ENCODE measurements at places on chromosomes 1 and 21. TPM values are rescaled to one million over a fixed set of nuclear protein-coding genes. Genes with fewer than 3 reads are reported as not detected.
A peak's percentile ranks its signal among the peaks of the same experiment; 100 is the strongest.

DNA sequence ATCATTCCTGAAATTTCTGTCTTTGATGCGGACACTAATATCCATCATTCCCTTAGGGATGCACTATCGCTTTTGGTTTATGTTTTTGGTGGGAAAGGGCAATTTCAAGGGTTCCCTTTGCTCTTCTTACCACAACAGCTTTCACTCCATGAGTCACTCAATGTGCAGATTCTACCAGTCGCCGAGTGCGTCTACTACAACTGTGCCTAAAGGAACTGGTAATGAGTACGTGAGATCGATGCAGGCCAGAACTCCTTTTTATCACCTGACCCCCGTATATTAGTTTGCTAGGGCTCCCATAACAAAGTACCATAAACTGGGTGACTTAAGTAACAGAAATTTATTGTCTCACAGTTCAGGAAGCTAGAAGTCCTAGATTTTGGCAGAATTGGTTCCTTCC, 27.5 kb upstream of the TMEM54 start:
- H3K27me3 ChIP-seq, result peaks cover 14% of the 10 kb centered on the region
- H3K4me1 ChIP-seq, result peaks cover 17% of the 10 kb centered on the region
- no peak overlapping the region for H3K27ac ChIP-seq
- H3K36me3 ChIP-seq, result no peaks in the 10 kb centered on the region
- no peak for DNase-seq
- H3K4me3 ChIP-seq, result no peak overlapping the region

DNA sequence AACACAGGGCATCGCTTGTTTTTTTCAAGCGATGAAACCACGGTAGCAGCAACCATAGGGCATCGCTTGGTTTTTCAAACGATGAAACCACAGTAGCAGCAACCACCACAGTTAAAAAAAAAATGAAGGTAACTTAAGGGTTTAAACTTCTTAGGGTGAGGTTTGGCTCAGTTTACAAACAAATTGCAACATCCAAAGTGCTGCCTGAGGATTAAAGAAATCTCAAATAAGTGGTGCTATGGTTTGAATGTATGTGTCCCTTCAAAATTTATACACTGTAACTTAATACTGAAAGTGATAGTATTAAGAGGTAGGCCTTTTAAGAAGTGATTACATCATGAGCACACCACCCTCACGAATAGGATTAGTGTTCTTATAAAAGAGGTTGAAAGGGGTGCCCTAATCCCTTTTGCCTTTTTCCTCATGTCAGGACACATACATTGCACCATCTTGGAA, 6.4 kb upstream of the GBP5 start:
- H3K27me3 ChIP-seq, result no peaks in the 10 kb centered on the region
- no peak overlapping the region for H3K4me3 ChIP-seq
- peaks cover 89% of the 10 kb centered on the region for H3K4me1 ChIP-seq
- H3K27ac ChIP-seq, result peak overlapping the region; percentile 75

- no peak overlapping the region for H3K4me3 ChIP-seq
- H3K36me3 ChIP-seq, result no peaks in the 10 kb centered on the region
- no peak for DNase-seq
- no peaks in the 10 kb centered on the region for H3K27me3 ChIP-seq
Measured at GRCh38 chr1:234906654-234907053, 222.0 kb downstream of the TOMM20 start.

GRCh38 chr1:192521734-192522133, 53.8 kb upstream of the RGS1 start:
- no peak overlapping the region for H3K27ac ChIP-seq
- H3K4me1 ChIP-seq, result peaks cover 11% of the 10 kb centered on the region
- no peaks in the 10 kb centered on the region for H3K27me3 ChIP-seq
- no peaks in the 10 kb centered on the region for H3K36me3 ChIP-seq
- no peak for DNase-seq

DNA sequence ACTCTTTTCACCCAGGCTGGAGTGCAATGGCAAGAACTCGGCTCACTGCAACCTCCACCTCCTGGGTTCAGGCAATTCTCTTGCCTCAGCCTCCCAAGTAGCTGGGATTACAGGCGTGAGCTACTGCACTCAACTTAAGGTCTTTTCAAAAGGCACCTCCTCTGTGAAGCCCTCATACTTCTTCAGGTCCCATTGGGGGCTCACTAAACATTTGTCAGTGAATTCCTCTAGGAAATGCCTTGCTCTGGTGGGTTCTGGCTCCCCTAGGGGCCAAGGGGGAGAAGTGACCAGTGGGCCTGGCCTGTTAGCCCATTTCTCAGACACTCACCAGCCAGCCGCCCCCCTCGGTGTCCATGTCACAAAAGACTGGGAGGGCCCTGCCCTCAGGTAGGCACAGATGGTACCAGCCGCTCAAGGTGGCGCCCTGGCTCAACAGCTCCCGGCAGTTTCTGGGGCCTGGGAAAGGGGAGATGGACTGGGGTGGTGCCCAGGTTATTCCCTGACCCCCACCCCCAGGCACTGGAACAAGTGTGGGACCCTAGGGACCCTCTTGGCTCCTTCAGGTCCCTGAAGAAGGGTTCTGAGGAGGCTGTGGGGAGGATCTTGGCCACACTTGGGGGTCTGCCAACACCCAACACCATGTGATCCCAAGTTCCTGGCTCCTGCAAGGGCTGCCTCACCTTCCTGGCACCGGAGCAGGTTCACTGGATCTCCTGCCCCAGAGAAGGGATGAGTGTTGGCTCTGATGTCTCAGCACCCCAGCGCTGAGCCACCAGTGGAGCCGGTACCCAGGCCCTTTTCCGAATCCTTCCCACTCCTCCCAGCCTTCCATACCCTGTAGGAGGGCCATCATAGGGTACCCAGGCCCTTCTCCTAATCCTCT, 1.6 kb downstream of the FCN3 start:
- H3K4me1 ChIP-seq, result no peaks in the 10 kb centered on the region
- no peak overlapping the region for H3K4me3 ChIP-seq
- H3K27ac ChIP-seq, result no peak overlapping the region
- H3K27me3 ChIP-seq, result no peaks in the 10 kb centered on the region
- no peak for DNase-seq

DNA sequence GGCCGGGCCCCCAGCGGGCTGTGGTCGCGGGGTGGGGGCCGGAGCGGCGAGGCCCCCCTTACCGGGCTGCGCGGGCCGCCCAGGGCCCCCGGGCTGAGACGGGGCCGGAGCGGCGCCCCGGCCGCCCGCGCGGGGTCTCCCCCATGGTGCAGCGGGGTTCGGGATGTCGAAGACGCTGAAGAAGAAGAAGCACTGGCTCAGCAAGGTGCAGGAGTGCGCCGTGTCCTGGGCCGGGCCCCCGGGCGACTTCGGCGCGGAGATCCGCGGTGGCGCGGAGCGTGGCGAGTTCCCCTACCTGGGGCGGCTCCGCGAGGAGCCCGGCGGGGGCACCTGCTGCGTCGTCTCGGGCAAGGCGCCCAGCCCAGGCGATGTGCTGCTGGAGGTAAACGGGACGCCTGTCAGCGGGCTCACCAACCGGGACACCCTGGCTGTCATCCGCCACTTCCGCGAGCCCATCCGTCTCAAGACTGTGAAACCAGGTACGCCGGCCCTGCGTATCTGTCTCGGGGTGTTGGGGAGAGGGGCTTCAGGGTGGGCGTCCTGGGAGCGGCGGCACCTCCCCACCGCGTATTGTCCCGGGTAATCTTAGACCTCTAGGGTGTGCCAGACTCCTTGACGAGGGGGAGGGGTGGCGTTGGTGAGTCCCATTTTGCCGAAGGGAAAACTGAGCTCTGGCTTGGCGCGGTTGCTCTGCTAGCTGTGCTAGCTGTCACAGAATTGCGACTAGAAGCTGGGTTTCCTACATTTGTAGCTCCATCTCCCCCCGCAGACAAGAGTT, 745 bp downstream of the MAGI3 start:
- peak overlapping the region; percentile 25 for H3K4me3 ChIP-seq
- H3K4me1 ChIP-seq, result peaks cover 30% of the 10 kb centered on the region
- peak; percentile 55 for DNase-seq
- no peaks in the 10 kb centered on the region for H3K36me3 ChIP-seq

- H3K27ac ChIP-seq, result no peak overlapping the region
- no peak for DNase-seq
- no peaks in the 10 kb centered on the region for H3K36me3 ChIP-seq
- no peak overlapping the region for H3K4me3 ChIP-seq
Measured at GRCh38 chr1:86993269-86993985, 79.0 kb downstream of the HS2ST1 start.

- H3K4me1 ChIP-seq, result no peaks in the 10 kb centered on the region
- H3K27me3 ChIP-seq, result no peaks in the 10 kb centered on the region
- no peaks in the 10 kb centered on the region for H3K36me3 ChIP-seq
- no peak overlapping the region for H3K27ac ChIP-seq
- H3K4me3 ChIP-seq, result no peak overlapping the region
- DNase-seq, result no peak
Measured at GRCh38 chr1:247119600-247120407, 15.6 kb upstream of the ZNF669 start.

- no peaks in the 10 kb centered on the region for H3K27me3 ChIP-seq
- no peak for DNase-seq
Measured at GRCh38 chr1:212702672-212703071, 3.0 kb upstream of the BATF3 start.

DNA sequence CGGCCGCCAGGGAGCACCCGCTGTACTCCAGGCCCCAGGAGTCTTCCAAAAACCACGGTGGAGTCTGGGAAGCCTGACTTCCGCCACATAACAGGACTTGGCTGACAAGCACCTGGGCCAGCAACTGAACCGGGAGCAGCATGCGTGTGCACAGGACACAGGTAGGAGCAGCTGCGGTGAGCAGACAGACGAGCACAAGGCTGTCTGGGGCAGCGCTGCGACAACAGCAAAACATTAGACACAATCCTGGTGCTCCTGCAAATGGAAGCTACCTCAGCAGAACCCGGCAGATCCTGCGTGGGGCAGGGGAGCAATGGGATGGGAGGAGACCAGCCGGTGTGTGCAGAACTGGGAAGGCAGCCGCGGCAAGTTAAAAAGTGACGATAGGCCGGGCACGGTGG, 80.4 kb downstream of the NPHP4 start:
- peaks cover 5% of the 10 kb centered on the region for H3K4me1 ChIP-seq
- H3K36me3 ChIP-seq, result no peaks in the 10 kb centered on the region
- no peak for DNase-seq
- H3K27ac ChIP-seq, result no peak overlapping the region
- H3K27me3 ChIP-seq, result no peaks in the 10 kb centered on the region

AIM2 gene
- 8.0 TPM for polyA plus RNA-seq

THEM4 gene
- polyA plus RNA-seq, result 113 TPM

GSTM5 gene
- not detected for polyA plus RNA-seq

TSPAN2 gene
- 21.8 TPM for polyA plus RNA-seq

TMEM61 gene
- not detected for polyA plus RNA-seq

LCE3D gene
- not detected for polyA plus RNA-seq

All from CD4-positive, alpha-beta memory T cell (primary cell).